ENCODE measurements at places on chromosomes 3 and 15.

DNA sequence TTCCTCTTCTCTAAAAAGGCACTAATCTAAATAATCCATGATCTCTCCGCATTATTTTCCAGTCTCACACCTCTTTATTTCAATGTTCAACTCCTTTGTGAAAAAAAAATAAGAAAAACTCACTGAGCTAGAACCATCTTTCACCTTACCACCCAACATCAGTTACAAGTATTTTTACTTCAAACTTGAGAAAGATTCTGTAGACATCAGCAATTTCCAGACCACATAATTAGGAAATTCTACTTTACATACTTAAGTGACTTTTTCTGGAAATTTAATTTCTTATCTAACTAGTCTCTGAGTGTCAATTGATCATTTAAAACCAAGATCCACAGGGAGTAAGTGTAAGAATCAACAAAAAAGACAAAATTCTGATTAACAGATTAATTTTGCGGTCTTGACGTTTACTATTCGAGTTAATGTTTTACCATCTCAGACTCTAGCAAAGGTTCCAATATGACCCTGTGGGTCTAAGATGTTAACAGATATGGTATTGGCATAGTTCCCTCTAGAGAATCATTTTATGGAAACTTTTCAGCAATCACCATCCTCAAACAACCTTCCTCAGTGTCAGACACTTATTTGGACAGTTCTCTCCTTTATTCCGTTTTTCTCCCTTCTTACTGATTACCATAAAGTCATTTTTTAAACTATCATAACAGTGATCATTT, 5.1 kb downstream of the ATP13A3 start:
- no peak for DNase-seq

- no peak for DNase-seq
These were observed 324.0 kb downstream of the TBL1XR1 start for GRCh38 chr3:176873261-176873660.

- no peak for DNase-seq
These were observed 79.4 kb downstream of the OCA2 start for GRCh38 chr15:28019594-28020309.

DNA sequence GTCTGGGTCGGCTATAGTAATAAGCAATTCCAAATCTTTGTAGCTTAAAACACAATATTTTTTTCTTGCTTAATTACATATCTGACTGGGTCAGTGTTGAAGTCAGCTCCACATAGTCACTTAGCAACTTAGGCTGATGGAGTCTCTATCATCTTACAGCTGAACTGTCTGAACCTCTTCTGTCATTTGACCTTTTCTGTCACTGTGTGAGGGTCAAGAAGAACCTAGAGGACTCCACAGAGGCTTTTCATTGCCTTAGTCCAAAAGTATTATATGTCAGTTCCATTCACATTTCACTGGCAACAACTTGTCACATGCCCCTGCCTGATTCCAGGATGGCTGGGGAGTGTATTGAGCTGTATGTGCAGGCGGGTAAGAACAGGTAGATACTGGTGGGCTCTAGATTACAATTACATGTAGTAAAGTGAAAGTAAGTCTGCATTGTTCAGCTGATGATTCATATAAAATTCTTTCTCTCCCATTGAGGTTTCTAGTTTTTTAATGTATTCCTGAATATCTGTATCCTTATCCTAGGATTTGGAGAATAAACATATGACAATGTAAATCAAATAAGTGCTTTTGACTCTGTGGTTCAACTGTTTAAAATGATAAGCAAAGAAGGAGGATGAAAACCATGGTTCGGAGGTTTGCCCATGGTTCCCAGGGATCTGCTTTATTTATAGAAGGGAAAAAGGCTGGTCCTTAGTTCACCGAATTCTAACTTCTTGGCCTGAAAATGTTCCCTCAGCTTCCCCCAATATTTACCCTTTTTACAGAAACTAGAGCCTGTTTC, 5.8 kb upstream of the ARPP21 start:
- DNase-seq: no peak

- DNase-seq: no peak
These were observed 40.2 kb upstream of the CLRN1 start for GRCh38 chr3:151012753-151013152.
